Thoracic aorta (tissue), 2 donors: ENCODE measurements at places on chromosomes 16 and 17. TPM values are rescaled to one million over a fixed set of nuclear protein-coding genes. Genes with fewer than 3 reads are reported as not detected.

DNA sequence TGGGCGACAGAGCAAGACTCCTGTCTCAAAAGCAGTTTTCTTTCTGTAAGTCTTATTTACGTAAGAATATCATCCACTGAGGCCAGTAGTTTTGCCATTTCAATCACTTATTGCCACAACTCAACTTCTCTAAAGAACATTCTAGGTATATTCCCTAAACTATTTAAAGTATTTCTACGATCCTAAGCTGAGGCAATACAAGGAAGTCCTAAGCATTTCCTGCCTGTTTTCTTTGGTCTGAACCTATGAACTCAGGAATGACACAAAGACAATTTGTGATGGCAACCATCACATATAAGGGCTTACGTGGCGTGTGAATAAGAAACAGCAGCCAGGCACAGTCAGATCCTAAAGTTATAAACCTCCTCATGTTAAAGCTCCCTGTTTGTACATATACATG lies 14.2 kb downstream of the USP36 start:
- DNase-seq, result no peak

GRCh38 chr17:42618442-42619150 lies 9.1 kb downstream of the TUBG1 start:
- no peak for DNase-seq

GRCh38 chr16:55640701-55641327 lies 15.0 kb upstream of the SLC6A2 start:
- DNase-seq, result no peak

The FOXN1 gene
- total RNA-seq, result not detected

DNA sequence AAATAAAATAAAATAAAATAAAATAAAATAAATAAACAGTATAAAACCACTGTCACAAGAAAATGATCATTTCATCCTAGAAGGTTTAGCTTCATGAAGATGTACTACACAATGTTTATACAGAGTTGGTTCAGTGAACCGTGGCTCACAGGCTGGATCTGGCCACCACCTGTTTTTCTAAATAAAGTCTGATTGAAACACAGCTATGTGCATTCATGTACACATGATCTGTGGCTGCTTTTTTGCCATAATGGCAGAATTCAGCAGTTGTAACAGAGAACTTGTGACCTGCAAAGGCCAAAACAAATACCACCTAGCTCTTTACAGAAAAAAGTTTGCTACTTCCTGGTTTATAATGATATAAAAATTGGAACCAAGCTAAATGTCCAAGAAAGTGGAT lies 12.6 kb upstream of the RPRML start:
- no peak for DNase-seq

The ZDHHC1 gene
- total RNA-seq, result 15.0 TPM

GRCh38 chr16:3541527-3542155 lies 35.6 kb downstream of the NLRC3 start:
- no peak for DNase-seq
